Fibroblast of villous mesenchyme (primary cell): ENCODE measurements at places on chromosomes 7 and 10. TPM values are rescaled to one million over a fixed set of nuclear protein-coding genes. Genes with fewer than 3 reads are reported as not detected.

ATP6V0A4 gene
- under 0.01 TPM in 1 of 2 replicates, not detected in the other for total RNA-seq

FAM25C gene
- total RNA-seq: not detected in 2 replicates

ZFYVE27 gene
- total RNA-seq: 19.6 and 22.0 TPM in 2 replicates

- peak; percentile 86 for DNase-seq
These were observed 13.9 kb downstream of the FKBP6 start for GRCh38 chr7:73341877-73342276.

GRCh38 chr7:77475181-77475580 lies 59.0 kb upstream of the GSAP start:
- no peak for DNase-seq
